Adipocyte (in vitro differentiated cells): ENCODE measurements at places on chromosomes 2 and 18.

- no peak for DNase-seq
Observed at GRCh38 chr2:46845542-46846486, 69.8 kb downstream of the MCFD2 start.

DNA sequence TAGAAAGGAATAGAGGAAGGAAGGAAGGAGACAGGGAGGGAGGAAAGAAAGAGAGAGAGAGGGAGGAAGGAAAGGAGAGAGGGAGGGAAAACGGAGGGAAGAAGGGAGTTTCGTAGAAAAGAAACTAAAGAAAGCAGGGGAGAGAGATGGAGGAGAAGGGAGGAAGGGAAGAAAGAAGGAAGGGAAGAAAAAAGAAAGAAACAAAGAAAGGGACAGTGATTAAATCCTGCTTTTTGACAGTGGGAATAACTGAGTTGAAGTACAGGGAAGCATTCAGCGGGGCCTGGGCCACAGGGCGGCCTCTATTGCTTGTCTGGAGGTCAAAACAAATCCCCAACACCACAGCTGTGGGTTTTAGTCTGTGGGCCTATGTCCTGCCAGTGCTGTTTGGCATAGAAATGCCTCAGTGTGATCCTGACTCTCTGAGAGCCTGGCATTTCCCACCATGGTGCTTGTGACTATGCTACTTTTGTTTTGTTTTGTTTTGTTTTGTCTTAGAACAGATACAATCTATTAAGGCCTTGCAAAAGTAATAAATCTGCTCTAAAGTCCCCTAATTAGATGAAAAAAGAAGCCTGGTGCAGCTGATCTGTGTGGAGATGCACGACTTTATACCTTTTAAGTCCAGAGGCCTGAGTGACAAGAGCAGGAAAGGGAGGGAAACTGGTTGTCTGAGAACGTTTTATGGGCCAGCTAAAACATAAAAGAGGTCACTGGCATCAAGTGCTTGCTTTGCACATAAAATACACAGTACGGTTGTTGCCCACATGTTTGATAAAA lies 40.0 kb downstream of the IL1RL2 start:
- DNase-seq: no peak

GRCh38 chr18:27577265-27577664 lies 392.2 kb upstream of the CHST9 start:
- no peak for DNase-seq

DNA sequence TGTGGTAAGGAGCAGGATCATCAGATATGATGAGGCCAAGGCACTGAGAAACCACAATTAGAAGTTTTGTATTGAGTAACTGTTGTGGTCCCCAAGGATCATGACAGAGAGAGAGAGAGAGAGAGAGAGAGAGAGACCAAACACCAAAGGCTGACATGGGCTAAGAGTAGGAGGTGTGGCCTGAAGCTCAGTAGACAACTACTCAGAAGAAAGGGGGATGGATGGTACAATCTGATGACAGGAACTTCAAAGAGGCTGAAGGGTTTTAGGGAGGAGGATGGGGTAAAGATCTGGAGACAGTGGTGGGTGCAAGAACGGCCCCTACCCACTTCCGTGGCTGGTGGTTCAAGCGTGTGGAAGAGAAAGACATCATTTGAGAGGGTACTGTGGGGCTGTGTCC lies 135.0 kb downstream of the DCDC2C start:
- no peak for DNase-seq

GRCh38 chr18:24398540-24398939 lies 916 bp upstream of the OSBPL1A start:
- peak; percentile 50 for DNase-seq

DNA sequence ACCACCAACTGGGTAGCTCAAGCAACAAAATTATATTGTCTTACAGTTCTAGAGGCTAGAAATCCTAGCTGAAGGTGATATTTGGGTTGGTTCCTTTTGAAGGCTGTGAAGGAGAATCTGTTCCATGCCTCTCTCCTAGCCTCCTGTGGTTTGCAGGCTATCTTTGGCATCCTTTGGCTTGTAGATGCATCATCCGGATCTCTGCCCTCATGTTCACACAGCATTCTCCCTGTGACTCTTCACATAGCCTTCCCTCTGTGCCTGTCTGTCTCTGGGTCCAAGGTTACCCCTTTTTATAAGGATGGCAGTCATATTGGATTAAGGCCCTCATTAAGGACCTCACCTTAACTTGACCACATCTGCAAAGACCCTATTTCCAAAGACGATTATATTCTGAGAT lies 78.6 kb upstream of the MAP3K20 start:
- no peak for DNase-seq

DNA sequence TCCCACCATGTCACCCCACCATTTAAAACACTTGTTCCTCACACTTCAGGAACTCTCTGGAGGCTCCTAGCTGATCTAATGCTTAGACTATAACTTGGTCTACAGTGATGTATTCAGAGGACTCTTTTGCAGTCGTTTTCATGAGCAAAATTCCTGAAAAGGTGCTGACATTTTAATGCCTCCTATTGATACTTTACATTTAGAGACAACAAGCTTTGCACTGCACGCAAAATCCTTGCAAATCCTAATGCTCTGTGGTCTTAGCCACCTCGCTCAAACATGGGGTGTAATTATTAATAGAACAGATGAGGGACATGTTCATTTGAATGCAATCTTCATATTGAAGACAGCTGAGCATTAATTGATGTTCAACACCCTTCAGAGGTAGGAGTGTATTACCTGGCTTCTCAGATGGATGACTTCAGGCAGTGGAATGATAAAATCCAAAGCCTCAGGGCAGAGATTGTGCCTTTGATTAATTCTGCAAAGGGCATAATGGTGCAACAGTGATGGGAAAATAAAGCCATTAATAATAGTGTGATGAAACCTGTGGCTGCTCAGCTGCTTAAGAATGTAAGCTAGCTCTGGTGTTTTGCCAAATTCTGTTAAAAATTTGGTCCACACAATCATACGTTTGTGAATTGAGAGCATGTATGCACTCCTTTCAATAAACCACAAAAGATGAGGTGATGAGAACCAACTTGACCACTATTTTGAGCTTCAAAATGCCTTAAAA lies 5.4 kb downstream of the CTAGE1 start:
- no peak for DNase-seq

DNA sequence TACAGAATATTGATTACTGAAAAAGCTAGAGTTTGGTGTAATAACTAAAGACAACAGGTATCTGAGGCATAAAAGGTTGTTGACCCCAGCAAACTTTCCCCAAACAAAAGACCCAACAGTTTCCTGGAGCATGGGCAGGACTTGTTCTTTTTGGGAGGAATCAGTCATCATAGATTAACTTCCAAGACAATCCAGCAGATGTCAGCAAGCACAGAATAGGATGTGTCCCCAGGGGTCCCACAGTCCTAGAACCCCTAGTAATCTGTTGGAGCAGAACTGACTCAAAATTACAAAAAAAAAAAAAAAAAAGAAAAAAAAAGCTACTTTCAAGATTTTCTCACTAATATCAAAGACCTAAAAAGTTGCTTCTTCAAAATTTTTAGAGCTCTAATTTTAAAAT lies 564.7 kb upstream of the SLC39A10 start:
- DNase-seq: no peak

GRCh38 chr2:47833516-47833968 lies 50.6 kb downstream of the MSH6 start:
- no peak for DNase-seq

DNA sequence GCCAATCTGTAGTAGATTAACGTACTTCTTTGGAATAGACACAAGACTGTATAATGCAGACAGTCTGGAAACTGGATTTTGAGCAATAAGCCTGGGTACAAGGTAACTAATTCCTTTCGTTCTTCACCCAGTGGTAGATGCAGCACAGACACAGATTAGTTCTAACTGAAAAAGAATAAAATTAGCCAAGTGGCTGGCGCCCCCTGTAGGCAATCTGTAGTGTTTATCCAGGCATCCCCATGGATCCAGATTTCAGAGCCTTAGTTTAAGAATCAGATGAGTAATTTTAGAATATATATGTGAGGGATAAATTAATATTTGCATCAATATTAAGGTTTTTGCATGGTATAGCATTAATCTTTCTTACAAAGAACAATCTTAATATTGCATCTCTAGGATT lies 563.9 kb downstream of the DCC start:
- peak; percentile 30 for DNase-seq

DNA sequence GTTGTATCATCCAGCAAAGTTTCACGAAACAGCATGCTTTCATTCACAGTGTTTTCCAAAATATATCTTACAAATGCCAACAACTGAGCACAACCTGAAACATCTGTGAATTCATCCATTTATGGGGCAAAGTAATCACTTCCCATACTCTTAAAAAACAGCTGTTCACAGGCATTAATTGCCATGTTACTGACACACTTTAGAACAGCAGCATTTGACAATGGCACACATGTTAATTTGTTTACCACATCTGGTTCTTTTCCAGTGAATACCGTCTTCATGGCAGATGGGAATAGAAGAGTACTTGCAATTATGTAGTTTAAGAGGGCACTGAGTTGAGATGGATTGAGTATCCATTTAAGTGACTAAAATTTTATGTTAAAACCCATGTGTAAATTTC lies 347.4 kb upstream of the LRP1B start:
- no peak for DNase-seq

DNA sequence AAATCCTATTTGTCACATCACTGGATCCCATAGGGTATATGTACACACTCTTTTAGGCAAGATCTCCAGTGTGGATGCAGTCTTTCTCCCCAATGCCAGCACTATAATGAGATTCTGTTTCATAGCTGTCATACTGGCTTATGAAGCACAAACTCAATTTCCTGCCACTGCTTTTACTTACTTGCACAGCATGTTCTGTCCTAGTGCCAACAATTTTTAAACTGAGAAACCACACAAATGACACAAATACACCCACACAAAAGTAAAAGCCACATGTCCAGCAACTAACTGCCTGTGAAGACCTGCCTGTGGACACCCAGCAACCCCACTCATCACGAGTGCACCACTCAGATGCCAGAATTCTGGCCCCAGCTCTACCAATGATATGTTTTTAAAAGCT lies 29.6 kb upstream of the RNU4ATAC start:
- DNase-seq: peak; percentile 76

DNA sequence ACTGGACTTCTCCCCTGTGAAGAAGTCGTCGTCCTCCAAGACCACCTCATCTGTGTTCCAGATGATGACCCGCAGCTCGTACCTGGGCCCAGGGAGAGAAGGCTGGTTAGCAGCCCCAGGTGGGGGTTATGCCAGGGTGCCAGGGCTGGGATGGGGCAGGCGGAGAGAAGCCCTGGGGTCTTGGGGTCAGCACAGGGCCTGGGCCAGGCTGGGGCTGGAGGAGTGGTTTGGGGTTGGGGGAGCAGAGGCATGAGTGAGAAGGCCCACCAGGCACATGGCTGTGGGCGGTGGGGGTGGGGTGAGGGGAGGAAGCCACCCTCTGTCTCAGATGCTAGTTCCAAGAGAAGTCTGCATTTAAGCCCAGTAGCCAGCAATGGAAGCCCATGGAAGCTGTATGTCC lies 15.8 kb downstream of the OTOF start:
- no peak for DNase-seq

DNA sequence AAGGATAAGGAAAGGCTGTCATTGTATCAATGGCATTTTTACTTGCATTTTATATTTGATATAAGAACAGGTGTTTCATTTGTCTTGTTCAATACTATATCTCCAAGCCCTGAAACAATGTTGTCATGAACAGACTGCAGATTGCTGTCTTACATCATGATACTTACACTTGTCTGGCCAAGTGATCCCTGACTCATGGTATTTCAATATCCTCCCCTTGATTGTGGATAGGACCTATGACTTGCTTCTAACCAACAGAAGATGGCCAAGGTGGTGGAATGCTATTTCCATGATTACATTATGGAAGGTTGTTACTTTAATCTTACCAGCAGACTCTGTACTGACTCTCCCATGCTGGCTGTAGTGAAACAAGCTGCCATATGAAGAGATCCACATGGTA lies 471.1 kb downstream of the CCDC85A start:
- no peak for DNase-seq

DNA sequence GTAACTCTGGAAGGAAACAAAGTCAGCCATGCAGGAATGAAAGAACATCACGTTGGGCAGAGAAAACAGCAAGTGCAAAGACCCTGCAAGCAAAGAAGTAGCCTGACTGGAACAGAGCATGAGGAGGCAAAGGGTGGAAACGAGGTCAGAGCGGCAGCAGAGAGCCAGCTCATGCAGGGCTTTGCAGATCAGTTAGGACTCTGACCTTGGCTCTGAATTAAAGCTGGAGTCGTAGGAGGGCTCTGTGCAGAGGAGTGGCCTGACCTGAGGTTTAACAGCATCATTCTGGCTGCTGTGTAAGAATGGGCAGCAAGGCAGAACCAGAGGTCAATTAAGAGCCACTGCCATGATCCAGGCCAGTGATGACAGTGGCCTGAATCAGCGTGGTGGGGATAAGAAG lies 220.7 kb downstream of the PRKCE start:
- DNase-seq: no peak

DNA sequence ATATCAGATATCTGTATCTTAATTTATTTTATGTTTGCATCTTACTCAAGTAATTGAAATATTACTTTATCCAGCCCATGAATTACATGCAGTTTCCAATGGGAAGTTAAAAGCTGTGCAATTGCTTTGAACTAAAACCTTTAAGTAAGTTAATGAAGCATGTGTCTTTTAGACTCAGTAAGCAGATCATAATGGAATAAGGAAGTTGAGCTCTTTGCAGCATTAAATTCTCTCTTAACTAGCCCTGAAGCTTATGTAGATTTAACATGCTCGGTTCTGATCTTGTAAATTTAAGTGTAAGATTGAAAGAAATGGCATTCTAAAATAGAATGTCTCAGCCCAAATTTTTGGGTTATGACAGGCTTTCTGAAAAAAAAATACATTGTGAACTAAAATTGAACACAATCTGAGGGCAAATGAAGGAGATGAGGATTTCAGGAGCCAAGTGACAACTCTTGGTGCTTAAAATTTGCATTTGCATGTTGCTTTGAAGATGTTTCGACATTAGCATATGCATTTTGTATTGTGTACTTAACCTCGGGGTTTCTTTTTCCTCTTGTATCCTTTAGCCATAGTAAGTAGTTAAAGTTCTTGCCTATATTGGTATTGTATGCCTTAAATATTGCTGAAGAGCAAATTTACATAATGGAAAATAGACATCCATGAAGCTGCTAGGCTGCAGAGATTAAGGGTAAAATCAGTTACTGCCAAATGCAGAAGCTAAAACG lies 297.8 kb upstream of the KCNJ3 start:
- DNase-seq: no peak

- DNase-seq: peak; percentile 68
Observed at GRCh38 chr2:210199186-210199765, 26.0 kb downstream of the ACADL start.

GRCh38 chr2:129713337-129713736 lies 266.1 kb upstream of the RAB6C start:
- no peak for DNase-seq

DNA sequence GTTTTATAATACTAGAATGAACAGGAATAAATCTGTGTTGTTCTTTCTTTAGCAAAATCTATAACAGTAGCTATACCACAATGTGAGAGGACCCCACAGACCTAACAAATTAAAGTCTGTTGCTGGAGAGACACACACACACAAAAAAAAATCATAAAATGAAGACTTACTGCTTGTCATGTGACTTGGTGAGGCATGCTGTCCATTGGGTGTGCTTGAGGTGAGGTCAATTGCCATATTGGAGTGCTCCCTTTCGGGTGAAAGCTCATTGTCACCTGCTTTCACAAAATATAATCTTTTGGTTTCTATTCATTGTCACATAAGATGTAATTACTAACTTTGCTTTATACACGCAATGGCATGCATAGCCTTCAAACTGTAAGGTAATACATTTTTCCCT lies 3.9 kb downstream of the IKZF2 start:
- DNase-seq: no peak
